ELF-1 (cell line): ENCODE measurements at places on chromosomes 5 and 9.
A peak's percentile ranks its signal among the peaks of the same experiment; 100 is the strongest.

DNA sequence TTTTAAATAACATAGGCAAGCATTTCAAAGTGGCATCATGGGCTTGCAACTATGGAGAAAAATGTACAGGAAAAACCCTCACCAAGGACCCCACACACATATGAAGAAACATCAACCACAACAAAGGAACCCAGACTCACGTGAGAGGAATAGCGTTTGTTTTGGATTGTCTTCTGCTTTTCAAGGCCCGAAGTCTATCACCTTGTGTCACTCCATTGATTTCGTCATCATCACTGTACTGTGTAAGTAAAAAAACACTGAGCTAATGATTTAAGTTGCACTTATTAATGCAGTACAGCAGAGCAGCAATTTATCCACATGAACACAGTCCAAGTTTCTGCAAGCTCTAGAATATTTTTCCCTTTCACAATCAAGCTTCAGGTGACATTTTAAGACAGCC is 72.4 kb downstream of the HABP4 start:
- no peak for DNase-seq

- no peak for DNase-seq
Measured at GRCh38 chr5:54860321-54860720, 125.1 kb downstream of the ESM1 start.

- no peak for DNase-seq
Measured at GRCh38 chr9:406886-407654, 192.4 kb downstream of the DOCK8 start.

- no peak for DNase-seq
Measured at GRCh38 chr5:163938595-163938994, 433.2 kb downstream of the MAT2B start.

DNA sequence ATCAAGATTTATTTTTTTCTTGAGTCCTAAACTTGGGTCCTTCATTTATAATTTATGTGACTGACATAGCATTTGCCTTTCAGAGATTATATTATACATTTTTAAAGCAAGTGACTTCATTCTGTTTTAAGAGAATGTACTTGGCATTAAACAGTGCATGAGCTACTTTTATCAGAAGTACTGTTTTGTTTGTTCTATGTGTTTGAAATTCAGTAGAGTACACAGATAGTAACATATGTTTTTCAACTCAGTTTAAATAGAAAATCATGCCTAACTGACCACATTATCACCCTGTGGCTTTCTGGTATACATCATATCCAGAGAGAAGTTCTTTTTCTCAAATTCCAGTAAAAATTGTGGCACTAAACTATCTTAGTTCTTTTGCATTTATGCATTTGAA is 335.3 kb upstream of the CDH18 start:
- no peak for DNase-seq

- DNase-seq: no peak
Measured at GRCh38 chr5:107618242-107618641, 52.5 kb downstream of the EFNA5 start.

- no peak for DNase-seq
Measured at GRCh38 chr5:71887680-71888079, 168.6 kb downstream of the CARTPT start.

GRCh38 chr5:82364497-82364896 is 86.3 kb upstream of the RPS23 start:
- peak; percentile 27 for DNase-seq

DNA sequence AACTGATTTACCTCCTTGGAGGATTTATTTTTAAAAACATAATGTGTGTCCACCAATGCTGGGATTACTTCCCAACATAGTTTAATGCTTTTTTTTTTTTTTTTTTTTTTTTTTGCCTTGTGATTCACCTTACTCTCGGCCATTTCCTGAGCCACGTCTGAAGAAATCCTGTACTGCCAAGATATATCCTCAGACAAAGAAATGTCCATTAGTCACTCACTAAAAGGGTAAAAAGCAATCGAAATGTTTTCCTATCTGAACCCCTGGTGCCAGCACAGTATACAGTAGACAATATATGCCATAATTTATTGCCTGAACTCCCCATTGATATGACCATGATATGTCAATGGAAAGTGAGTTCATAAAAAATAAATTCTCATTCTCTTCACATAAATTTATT is 344.1 kb downstream of the BNC2 start:
- no peak for DNase-seq

- DNase-seq: no peak
Measured at GRCh38 chr5:81717860-81718259, 33.0 kb downstream of the SSBP2 start.

GRCh38 chr9:102405218-102405867 is 589.8 kb upstream of the CYLC2 start:
- no peak for DNase-seq

DNA sequence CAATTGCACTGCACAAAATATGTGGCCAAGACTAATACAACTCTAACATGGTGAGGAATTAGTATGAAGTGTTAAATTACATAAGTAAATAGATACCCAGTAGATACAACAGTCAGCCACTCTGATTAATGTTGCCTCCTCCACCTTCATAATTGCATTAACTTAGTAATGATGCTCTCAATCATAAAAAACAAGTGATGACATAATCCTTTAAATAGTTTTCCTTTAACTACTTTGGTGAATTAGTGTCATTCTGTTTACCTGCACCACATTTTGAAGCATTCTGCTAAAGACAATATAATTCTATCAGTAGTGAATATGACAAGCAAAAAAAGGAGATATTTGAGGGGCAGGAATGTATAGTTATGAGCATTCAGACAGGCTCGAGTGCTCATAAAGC is 265.9 kb upstream of the SLC24A2 start:
- DNase-seq: no peak

GRCh38 chr5:58362135-58362534 is 97.8 kb downstream of the PLK2 start:
- DNase-seq: no peak

DNA sequence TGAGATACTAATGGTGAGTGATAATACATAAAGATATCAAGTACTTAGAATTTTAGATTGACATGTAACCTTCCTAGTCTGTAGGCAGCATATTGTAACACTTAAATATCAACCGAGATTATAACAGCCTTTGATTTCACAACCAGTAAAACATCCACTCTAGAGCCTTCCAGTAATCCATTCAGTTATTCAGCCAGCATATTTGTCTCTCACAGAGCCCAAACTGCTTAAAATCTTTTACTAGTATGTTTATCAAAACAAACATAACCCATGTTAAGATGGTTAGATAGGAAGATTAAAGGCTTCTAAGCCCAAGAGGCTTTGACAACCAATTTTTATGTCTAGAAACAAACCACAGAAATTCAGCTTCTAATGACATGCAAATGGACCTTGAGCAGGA is 177.9 kb upstream of the FST start:
- no peak for DNase-seq
